ENCODE measurements at places on chromosomes 1 and 21.
A peak's percentile ranks its signal among the peaks of the same experiment; 100 is the strongest.

DNA sequence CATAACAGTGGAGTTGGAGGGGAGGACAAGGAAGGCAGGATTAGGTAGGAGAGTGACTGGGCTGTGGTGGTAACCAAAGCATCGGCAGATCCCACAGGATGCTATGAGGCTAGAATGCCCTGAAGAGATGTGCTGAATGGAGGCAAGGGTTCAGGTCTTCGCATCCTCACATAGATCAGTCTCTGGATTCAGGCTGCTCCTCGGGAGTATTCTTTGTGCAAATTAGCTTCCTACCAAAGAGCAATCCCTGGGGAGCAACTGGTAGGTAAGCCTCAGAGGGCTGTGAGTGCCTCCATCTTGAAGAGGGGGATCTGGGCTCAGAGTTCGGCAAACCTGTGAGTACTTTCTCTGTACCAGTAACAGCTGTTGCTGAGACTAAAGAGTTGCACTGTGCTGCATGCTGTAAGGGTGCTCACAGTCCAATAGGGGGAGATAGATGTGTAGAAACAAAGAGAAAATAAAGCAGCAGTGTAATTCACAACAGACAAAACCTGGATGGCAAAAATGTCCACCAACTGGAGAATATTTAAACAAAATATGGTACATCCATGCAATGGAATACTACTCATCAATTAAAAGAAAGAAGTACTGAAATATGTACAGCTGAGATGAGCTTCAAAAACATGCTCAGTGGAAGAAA is 322.4 kb upstream of the DEPDC1 start:
- no peak for DNase-seq

GRCh38 chr1:207822602-207823451 is 71.0 kb downstream of the CD46 start:
- DNase-seq = peak; percentile 77

DNA sequence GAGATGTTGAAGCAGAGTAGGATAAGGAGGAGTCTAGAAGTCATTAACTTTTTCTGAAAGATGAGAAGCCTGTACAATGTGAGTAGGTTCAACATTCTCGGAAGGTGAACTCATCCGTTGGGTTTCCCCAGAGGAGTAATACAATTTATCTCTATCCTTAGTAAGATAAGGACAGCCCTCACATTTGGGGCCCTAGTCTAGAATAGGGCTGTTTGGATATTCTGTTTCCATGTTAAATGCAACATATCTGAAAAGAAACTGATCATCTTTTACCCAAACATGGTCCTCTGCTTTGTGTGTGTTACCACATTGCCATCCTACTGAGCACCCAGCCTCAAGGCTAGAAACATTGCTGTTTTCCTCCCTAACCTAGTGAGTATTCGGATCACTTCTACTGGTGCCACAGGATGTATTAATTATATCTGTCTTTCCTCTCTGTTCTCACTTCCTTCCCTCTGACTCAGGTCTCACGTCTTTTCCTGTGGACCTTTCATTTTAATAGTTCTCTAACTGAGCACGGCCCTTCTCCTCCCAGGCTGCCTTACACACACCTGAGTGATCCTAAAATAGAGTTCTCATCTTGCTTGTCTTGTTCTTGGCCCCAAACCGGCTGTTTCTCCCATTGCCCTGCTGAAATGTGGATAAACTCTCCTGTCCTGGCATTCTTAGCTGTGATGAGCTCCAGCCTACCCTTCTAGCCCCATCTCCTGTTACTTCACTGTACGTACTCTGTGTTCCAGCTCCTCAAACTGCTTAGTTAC is 91.7 kb downstream of the CDC14A start:
- DNase-seq = peak; percentile 52

DNA sequence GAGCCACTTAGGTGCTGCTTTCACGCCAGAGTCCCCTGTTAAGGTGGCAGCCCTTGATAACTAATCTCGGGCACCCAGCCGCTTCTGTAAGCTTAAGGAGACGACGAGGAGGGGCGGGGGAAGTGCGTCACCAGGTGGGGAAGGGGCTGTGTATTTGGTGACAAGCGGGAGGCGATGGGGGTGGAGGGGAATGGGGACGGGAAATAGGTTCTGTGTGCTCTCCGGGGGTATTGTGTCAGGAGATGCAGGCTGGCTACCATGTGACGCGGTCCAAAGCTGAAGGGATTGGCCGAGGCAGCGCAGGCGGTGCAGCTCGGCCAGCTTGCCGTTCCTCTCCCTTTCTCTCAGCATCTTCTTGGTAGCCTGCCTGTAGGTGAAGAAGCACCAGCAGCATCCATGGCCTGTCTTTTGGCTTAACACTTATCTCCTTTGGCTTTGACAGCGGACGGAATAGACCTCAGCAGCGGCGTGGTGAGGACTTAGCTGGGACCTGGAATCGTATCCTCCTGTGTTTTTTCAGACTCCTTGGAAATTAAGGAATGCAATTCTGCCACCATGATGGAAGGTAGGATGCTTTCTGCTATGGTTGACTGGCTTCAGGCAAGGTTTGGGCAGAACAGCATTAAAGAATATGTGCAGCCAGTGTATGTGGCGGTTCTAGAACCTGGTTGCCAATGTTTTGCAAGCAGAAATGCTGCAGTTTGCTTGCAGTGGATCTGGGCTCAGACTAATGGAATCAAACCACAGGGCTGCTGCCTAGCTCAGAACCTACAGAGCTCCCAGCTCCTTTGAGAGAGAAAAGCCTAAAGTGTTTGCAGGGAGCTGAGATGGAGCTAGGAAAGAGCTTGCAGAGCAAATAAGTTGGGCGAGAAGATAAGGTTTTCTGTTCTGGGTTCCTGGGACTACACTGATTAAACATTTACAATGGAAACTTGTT is at the start of gene SGIP1:
TSS of gene SGIP1 (plus strand) at position 350 of the 937 bp plus-strand sequence. CDS start at position 556, 206 bp downstream.
- peak; percentile 41 for DNase-seq

DNA sequence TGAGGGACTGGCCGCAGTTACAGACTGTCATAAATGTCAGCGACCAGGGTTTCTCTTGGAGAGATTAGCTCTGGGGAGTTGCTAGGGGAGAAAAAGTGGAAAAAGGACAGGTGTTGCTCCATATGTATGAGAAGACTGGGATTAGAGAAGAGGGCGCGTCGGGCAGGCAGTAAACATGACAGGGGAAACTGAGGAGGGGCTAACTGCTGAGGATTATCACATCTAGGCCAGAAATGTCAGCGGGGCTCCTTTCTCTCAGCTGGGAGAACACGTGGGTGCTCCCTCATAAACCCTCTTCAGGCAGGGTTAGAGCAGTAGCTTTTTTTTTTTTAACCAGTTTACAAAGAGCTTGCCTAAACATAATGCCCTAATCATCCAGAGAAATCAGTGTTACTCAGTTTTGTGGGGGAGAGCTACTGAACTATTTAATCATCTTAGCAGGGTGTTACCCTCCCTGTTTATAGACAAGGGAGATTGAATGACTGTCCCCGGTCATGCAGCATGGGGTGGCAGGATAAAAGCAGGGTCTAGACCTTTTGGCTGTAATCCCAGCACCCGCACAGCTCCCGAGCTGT is 35.2 kb downstream of the ELAPOR1 start:
- no peak for DNase-seq

DNA sequence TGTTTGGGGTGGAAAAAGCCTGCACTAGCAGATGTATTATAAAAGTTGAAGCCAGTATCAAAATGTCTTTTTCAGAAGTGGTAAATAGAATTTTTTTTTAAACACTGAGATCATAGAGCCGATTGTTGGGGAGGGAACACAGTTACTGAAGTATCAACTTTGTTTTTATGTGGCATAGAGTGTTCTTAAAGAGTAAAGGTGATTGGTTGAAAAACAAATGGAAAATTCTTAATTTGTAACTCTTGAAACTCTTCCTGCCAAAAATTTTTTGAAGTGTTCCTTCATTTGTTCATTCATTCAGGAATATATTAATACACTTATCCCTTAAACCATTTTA is 83.3 kb downstream of the DISP1 start:
- DNase-seq = no peak

DNA sequence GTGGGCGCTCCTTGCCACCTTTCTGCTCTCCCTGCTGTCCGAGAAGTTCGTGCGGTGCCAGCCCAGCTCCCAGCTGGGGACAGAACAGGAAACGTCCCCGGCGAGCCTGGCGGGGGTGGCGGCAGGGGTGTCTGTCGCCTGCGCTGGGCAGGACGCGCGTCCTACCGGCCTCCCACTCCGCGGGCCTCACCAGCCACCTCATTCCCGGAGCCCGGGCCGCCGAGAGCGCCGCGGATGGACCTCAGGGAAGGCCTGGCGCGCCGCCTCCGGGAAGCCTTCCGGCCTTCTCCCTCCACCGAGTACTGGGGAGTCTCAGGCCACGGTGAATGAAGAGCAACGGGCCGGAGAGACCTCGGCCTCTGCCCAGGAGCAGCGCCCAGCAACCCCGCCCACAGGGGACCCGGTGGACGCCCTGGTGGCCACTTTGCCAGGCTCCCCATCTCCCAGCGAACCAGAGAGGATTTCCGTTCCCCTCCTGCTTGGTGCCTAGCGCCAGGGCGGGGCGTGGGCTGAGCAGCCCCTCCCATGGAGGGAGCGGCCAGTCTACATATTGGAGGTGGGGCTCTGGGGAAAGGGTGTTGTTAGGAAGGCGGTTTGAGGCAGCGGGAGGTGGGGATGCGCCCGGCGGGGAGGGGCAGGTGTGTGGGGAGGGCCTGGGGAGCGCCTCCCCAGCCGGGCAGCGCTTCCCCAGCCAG is 9.5 kb upstream of the TNFRSF14 start:
- peak; percentile 88 for DNase-seq

DNA sequence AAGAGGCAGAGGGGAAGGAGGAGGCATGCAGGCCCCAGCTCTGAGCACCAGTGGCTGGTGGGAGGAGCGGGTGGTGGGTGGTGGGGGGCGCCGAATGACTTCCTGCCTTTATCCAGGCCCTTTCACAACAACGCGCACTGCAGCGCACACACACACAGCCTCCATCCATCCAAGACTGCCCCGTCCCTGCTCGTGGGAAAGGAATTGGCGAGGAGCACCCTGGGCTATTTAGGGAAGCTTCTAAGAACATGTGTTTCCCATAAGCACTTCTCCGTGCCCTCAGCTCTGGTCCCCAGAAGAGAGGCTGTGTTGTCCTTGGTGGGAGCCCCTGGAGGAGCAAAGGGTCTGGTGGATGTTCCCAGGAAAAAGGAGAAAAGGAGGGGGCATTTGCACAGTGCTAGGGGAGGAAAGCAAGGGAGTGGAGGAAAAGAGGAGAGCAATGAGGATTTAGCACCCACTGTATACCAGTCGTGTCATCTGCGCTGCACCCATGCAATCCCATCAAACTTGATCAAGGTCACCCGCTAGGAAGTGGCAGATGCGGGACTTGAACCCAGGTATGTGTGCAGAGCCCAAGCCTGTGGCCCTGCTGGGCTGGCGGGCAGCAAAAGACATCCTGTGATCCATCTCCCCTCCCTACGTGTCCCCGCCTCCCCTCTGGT is 28.1 kb downstream of the EPHA2 start:
- no peak for DNase-seq

DNA sequence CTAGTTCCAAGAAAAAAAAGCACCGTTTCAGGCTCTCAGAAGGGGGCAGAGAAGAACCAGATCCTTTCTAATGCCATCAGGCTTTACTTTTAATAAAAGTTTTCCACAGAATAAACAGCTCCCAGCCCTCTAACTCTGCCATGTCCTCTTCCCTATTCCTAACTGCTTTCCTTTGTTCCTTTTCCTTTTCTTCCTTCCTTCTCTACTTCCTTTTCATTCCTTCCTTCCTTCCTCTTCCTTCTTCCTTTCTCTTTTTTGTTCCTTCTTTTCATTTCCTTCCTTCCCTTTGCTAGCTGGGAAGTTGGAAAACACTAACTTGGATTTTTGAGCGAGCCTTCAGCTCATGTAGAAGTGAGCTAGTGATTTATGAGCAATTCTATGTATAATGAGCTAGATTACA is 46.2 kb downstream of the KDM5B start:
- no peak for DNase-seq

GRCh38 chr1:31183126-31183525 is 56.6 kb downstream of the NKAIN1 start:
- DNase-seq = no peak

DNA sequence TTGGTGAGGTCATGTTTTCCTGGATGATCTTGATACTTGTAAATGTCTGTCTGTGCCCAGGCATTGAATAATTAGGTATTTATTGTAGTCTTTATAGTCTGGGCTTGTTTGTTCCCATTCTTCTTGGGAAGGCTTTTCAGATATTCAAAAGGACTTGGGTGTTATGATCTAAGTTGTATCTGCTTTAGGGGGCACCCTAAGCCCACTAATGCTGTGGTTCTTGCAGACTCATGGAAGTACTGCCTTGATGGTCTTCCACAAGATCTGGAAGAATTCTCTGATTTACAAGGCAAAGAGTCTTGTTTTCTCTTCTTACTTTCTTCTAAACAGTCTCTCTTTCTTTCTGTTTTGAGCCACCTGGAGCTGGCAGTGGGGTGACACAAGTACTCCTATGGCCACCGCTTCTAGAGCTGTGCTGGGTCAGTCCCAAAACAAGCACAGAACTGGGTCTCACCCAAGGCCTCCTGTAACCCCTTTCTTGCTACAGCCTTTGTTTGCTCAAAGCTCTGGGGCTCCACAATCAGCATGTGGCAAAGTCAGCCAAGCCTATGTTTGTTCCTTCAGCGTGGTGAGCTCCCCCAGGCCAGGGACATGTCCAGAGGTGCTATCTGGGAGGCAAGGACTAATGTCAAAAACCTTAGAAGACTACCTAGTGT is 12.6 kb downstream of the VN1R5 start:
- DNase-seq = no peak
